ENCODE measurements at places on chromosomes 3 and 15.

- no peak for DNase-seq
Observed at GRCh38 chr3:188594139-188594538, 440.2 kb downstream of the LPP start.

GRCh38 chr15:51874751-51875644, 45.5 kb downstream of the TMOD3 start:
- DNase-seq = no peak

GRCh38 chr3:59472541-59472940, 422.7 kb upstream of the CFAP20DC start:
- no peak for DNase-seq

GRCh38 chr3:165642761-165643420, 194.3 kb downstream of the BCHE start:
- no peak for DNase-seq

DNA sequence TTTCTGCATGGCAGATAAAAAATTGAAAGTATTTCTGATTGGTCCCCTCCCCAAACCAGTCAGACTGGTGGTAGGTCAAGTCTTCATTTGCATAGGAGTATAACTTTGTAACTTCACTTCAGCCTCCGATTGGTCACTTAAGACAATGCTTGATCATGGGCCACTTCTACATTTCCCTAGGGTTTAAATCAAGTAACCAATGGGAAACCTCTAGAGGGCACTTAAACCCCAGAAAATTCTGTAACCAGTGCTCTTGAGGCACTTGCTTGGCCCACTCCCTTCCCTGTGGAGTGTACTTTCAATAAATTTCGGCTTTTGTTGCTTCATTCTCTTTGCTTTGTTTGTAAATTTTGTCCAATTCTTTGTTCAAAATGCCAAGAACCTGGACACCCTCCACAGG, 225.5 kb downstream of the ARPP21 start:
- no peak for DNase-seq

GRCh38 chr15:88908697-88909621, 4.2 kb downstream of the MFGE8 start:
- no peak for DNase-seq

DNA sequence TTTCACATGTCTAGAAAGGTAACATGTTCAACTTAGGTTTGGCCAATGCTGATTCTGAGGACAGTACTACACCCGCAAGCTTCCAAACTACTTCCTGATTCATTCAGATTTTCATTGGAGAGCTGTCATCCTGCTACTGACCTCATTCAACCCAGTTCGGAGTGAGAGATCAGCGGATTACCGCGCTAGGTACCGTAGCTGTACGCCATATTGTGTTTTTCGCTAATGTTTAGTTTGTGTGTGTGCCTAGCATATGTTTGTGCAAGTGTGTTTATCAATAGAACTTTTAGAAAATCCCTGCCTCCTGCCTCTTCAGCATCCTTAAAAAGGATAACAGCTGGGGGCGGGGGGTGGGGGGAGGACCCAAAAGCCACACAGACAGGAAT, 1.1 kb downstream of the ZBTB20 start:
- DNase-seq = peak; percentile 52

DNA sequence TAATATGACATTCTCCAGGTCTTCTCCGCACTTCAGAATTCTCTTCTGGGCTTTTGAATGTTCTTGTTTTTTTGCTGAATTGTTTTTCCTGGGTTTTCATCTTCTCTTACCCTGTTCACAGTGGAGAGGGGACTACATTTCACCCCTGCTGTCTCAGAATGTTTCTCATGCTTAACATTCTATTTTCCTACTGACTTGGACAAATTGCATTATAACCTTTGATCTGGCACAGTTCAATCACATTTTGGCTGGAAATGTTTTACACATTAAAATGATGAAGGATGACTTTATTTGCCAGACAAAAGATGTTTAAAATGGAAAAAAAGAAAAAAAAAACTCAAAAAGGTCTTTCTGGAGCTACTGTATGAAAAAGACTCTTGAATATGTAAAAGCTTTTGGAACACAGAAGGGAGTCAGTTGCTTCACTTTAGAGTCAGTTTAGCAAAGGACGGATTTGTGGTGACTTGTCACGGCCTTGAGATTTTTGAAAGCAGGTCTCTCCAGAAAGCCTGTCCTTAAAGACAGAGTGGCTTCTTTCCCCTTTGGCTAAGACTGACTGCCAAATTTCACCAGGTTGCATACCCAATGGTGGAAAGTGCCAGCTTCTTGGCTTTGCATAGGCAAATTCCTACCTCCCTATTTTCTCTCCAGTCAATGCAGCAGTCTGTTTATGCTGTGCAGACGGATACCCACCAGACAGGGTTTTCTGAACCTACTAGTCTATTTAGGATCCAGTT, 401.0 kb upstream of the TBL1XR1 start:
- peak; percentile 73 for DNase-seq

DNA sequence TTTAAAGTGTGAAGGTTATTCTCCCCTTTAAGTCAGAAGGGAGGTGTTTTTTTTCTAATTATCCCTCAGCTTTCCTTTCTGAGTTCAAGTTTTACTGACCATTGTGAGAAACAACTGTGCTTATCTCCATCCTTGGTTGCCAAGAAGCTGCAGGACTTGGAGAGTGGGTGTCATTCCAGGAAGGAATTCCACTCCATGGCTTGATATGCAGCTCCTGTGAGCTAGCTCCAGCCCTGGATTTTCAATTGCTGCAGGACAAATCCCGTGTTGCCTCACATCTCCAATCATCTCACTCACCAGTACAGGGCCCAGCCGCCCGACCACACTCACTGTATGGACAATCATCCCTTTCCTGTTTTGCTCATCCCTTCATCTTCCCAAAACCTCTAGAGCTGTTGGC, 122.5 kb downstream of the IGSF11 start:
- DNase-seq = peak; percentile 51

DNA sequence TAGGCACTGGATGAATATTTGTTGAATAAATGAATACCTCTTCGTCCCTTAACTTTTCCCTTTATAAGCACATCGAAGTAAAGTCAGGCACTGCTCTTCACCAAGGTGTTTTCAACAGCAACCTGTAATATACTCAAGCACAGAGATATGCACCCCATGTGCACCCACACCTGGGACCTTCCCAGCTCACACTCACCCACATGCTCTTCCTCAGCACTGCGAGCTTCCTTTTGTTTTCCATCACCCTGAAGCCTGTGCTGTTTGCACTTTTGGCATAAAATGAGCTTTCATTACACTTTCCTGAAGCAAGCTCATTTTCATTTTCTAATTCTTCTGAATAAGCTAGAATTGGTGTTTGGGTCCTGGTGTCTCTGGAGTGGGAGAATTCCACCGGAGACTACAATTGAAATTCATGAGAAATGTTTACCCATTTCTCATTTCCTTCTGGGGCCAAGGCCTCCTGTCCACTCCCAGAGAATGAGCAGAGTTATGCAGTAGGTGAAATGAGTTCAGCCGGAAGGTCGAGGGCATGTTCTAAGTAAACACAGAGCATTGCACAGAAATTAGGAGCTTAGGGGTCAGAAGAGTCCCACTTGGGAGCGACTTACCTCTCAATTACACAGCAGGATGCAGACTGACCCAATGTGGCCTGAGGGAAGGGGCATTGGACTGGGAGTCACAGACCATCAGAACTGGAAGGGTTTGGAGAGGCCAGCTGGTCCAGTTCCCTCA, 15.0 kb downstream of the MASP1 start:
- DNase-seq = no peak

GRCh38 chr3:20043396-20043795, 3.1 kb downstream of the KAT2B start:
- DNase-seq = no peak

GRCh38 chr3:101219842-101220560, 100.4 kb downstream of the IMPG2 start:
- no peak for DNase-seq

- no peak for DNase-seq
Observed at GRCh38 chr3:114481113-114481512, 187.3 kb downstream of the TIGIT start.

GRCh38 chr3:196168808-196169391, 42.3 kb downstream of the ZDHHC19 start:
- DNase-seq = no peak

GRCh38 chr3:192827208-192827607, 90.4 kb downstream of the MB21D2 start:
- no peak for DNase-seq

DNA sequence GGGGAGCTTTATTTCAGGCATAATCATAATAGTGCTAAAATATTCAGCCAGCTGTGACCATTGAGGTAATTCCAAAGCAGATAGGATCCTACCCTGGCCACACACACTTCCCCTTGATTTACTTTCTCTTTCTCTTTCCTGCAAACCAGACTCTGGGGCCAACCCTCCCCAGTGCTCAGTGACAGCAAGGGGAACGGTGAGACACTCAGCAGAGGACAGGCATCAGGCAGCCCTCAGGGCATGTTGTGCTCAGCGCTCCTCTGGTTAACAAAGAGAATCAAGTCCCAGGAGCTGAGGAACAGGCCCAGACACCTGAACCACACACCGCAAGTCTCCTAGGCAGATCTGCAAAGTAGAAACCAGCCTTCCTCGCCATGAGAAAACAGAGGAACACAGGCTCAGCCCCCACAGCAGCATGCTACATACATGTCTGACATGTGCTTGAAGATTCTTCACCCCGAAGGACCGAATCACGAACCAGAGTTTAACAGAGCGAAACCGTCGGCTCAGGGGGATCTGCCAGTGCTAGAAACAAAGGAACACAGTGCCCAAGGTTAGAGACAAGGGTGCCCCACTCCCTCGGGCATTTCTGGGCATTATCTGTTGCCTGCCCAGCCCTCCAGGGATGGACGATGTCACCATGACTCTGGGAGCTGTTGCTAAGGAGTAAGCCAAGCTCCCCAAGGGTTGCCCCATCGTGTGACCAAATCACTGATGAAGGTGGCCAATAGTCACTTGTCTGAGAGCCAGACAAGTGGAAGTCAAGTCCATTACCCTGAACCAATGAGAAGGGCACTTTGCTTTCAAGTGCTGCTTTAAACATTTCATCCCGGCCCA, 17.5 kb downstream of the HDC start:
- no peak for DNase-seq
